ENCODE measurements at places on chromosomes 3 and 15. TPM values are rescaled to one million over a fixed set of nuclear protein-coding genes. Genes with fewer than 3 reads are reported as not detected.

DNA sequence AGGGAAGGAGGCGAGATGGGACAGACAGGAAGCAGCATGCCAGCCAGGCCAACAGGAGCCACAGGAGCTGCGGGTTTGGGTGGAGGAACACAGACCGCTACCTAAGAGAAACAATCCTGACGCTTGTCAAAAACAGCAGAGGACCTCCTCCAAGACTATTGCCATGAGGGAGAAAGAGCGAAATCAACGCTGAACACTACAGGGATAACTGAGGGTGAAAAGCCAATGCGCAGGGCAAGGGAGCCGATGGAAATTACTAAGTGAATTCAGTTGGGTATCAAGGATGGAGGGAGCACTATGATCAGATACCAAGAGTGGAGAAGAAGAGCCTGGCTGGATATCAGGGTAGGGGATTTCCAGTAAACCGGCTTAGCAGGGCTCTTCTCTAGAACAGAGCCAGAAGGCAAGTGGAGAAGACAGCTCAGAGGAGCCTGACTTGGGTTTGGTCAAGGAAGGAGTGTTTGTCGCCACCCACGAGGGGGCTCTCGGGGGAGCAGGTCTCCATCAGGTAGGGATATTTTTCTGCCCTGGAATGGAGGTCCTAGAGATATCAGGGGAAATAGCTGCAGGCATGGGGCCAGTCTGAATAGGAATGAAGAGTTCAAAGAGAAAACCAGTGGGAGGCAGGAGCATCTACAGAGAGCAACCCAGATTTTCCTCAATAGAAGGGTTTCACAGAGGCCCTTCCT lies 48.4 kb downstream of the SLC41A3 start:
- DNase-seq = no peak

GRCh38 chr15:64780600-64781156 lies 5.3 kb upstream of the RBPMS2 start:
- peak; percentile 69 for DNase-seq

DNA sequence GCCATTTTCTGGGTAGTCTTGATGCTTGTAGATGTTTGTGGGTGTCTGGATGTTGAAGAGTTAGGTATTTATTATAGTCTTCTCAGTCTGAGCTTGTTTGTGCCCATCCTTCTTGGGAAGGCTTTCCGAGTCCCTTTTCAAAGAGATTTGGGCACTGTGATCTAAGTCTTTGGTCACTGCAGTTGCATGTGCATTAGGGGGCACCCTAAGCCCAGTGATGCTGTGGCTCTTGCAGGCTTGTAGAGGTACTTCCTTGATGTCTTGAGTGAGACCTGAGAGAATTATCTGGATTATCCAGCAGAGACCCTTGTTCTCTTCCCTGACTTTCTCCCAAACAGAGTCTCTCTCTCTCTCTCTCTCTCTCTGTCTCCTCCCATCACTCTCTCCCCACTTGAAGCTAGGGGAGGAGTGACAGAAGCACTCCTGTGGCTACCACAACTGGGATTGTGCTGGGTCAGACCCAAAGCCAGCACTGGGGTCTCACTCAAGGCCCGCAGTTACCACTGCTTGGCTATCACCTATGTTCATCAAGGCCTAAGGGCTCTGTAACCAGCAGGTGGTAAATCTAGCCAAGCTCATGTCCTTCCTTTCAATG lies 68.5 kb downstream of the TMCO5A start:
- peak; percentile 89 for DNase-seq

GRCh38 chr15:85582131-85583079 lies 202.0 kb downstream of the AKAP13 start:
- DNase-seq = no peak

DNA sequence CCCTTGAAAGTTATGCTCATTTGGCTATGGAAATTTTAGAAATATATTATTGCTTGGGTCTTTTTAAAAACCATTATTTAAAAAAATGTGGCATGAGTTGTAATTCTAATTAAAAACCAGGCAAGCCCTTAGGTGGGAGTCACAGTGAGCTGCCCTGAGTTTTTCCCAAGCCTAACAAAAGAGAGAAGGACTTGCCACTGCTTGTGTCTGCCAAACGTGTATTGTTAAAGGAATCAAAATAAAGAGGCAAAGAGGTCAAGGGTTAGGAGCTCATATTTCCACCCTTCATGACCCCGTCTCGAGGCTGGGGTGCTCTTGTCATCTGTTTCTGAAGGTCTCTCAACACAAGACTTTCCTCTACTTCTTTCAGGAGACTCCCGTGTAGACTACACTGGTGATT lies 321.1 kb downstream of the ZIC1 start:
- peak; percentile 47 for DNase-seq

PODXL2 gene
- 12.5 TPM for total RNA-seq

NUP210 gene
- total RNA-seq = 43.0 TPM
